RWPE1 (cell line): ENCODE measurements at places on chromosomes 13 and 19.

GRCh38 chr19:27971071-27971470 lies 1241.9 kb downstream of the UQCRFS1 start:
- peak; percentile 4 for DNase-seq

DNA sequence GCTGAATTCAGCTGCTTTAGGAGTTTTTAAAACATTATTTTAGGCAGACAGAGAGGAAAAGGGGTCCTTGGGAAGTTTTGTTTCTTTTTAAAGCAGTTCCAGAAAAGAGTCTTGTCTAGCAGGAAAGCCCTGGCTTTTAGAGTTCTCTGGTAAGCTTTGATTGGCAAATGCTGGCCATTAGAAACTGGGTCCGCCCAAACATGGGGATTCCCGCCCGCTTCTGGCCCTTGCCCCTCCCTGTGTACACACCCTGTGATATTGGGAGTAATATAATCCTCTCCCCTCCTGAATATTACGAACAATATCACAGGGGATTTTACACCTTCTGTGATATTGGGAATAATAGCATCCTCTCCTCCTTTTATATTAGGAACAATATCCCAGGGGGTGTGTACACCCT lies 58.9 kb downstream of the ERICH4 start:
- DNase-seq = no peak

GRCh38 chr13:111093136-111093535 lies 22.0 kb upstream of the ARHGEF7 start:
- DNase-seq = no peak

GRCh38 chr13:40187324-40187795 lies 479.1 kb downstream of the FOXO1 start:
- no peak for DNase-seq

GRCh38 chr19:55384131-55384919 lies at the start of gene TMEM238:
TSS of gene TMEM238 (minus strand) at chr19:55384292. CDS start at chr19:55384259, 33 bp downstream.
- DNase-seq = no peak

GRCh38 chr13:26867451-26868091 lies 107.0 kb upstream of the GPR12 start:
- DNase-seq = peak; percentile 53

GRCh38 chr19:18293642-18294466 lies 12.4 kb upstream of the JUND start:
- no peak for DNase-seq
